MCF 10A (cell line): ENCODE measurements at places on chromosomes 2 and 18. TPM values are rescaled to one million over a fixed set of nuclear protein-coding genes. Genes with fewer than 3 reads are reported as not detected.

DNA sequence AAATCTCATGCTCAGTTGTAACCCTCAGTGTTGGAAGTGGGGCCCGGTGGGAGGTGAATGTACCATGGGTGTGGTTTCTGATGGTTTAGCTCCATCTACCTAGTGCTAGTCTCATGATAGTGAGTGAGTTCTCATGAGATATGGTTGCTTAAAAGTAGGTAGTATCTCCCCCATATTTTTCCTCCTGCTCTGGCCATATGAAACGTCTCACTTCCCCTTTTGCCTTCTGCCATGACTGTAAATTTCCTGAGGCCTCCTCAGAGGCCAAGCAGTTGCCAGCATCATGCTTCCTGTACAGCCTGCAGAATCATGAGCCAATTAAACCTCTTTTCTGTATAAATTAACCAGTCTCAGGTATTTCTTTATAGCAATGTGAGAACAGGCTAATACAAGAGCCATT, 62.8 kb upstream of the RNF152 start:
- no peak for DNase-seq

DNA sequence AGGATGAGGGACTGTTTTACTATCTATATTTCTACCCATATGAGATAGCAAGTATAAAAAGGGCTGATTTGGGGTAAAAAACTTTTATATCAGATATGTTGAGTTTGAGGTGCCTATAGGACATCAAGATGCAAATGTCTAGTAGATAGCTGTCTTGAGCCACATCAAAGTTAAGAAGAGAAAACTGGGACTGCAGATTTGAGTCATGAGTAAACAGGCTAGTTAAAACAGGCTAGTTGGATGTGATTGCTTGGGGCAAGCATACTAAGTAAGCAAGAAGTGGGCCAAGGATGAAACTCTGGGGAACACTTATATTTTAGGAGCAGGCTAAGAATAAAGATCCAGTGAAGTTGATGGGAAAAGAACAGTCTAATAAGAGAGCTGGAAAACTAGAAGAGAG, 2.8 kb upstream of the SCRN3 start:
- DNase-seq, result no peak

GRCh38 chr2:217622205-217623060, 380.4 kb downstream of the TNS1 start:
- no peak for DNase-seq

DNA sequence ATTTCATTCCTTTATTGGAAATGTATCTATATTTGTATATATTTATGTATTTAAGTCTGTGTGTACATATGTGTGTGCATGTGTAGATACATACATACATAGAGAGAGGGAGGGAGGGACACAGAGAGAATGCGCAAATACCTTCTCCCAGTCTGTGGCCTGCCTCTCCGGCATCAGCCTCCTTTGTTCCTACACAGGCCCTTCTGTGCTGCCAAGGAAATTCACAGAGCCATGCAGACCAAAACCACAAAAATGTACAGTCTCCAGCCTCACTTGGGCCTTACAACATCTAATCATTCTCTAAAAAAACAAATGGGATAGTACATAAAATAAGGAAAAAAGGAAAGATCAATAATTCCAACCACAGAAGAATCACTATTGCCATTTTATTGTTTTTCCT, 8.8 kb upstream of the CRACDL start:
- DNase-seq, result peak; percentile 21

The LRRTM4 gene
- total RNA-seq, result not detected in 2 replicates

DNA sequence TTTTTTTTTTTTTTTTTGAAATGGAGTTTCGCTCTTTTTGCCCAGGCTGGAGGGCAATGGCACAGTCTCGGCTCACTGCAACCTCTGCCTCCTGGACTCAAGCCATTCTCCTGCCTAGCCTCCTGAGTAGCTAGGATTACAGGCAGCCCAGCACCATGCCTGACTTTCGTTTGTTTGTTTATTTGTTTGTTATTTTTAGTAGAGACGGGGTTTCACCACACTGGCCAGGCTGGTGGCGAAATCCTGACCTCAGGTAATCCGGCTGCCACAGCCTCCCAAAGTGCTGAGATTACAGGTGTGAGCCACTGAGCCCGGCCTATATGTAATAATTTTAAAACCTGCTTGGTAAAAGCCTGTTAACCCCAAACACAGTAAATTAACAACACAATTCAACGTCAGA, 435.7 kb downstream of the LRRTM4 start:
- DNase-seq, result no peak
